ENCODE measurements at places on chromosomes 12 and 14.

- no peak for DNase-seq
These were observed 157.2 kb downstream of the PAX9 start for GRCh38 chr14:36818794-36819384.

DNA sequence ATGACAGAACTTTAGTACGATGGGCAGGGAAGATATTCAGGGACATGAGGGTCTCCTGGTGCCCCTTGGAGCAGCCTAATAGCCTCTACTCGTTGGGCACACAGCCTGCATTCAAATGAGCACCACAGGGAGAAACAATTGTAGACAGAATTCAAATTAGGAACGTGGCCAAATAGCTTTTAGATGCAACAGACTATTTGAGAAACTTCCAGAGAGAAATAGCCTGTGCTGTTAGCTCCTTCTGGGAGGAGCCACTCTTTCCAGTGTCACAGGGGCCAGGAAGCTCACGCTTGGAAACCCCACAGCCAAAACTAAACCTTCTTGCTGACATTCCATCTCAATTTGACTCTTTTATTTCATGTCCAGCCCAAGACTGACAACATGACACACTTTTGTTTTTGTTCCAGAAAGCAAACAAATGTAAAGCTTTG lies 114.5 kb downstream of the RPAP3 start:
- DNase-seq = no peak

DNA sequence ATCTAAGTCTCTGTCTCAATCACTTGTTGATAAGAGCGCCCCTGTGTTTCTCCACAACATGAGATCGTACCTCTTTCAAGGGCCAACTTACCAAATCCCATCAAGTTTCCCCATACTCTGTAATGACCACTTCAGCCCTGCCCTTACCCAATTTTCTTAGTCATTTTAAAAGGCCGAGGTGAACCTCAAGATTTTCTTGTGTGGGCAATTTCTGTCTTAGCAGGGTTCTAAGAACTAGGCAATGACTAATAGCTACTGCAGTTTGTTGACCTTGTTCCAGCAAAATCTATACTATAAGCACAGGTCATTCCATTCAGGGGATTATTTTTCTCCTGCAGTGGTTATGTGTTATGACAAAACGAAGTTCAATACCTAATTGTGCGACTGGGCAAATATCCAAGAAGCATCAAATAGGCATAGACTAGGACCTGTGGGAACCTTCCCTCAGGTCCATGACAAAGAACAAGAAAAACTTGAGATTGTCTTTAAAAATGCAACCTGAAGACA lies 359.8 kb downstream of the PCNX1 start:
- peak; percentile 59 for DNase-seq

DNA sequence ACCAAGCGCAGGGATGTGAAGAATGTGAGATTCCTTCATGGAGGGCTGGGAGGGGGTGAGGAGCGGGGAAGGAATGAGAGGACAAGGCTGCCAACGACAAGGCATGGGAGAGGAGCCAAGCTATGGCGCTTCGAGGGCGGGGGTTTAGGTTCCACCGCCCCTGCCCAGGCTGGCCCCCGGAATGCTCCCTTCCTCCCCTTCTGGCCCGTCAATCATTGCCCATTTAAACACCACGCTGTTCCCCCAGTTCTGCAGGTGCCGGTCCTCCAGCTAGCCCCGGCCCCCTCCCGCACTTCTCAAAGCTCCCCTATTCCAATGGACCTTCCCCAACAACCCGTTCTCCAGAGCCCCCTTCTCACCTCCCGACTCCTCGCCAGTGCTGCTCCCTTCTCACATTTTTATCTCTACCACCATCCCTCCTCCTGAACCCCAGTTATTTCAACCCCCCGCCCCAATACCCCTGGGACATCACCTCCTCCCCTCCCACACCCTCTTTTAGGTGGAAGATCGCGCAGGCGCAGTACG lies 428 bp downstream of the RNF41 start:
- DNase-seq = no peak

DNA sequence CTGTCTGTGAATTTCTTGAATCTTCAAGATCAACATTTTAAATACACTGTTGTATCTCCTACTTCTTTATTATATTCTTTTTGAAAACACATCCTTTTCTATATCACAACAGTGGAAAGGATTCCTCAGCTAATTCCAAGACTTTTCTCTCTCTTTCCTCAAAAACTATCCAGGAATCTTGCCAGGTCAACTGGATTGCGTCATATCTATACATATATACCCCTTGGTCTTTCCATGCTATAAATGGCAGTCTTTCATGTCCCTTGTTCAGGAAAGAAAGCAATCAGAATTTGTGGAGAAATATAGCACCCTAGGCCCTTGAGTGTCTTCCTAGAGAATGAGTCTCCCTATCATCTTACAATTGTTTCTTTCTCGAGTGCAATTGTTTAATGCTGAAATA lies 149.0 kb downstream of the KCNA5 start:
- no peak for DNase-seq

GRCh38 chr14:92546347-92547053 lies 32.9 kb downstream of the RIN3 start:
- no peak for DNase-seq

DNA sequence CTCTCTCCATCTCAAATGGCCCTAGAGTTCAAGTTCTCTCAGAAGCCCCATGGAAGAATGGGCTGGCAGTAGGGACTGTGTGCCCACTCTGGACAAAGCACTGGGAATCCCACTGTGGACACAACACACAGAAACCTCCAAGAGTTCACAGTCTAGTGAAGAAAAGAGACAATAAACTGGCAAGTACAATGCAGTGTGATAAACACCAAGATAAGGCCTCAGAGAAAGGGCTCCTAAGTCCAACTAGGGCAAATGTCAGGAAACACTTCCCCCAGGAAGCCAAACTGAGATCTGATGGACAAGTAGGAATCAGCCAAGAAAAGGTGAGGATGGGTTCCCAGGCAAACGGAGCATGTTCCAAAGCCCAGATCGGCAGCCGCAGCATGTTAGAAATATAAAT lies 5.4 kb downstream of the VSIG10 start:
- DNase-seq = no peak

DNA sequence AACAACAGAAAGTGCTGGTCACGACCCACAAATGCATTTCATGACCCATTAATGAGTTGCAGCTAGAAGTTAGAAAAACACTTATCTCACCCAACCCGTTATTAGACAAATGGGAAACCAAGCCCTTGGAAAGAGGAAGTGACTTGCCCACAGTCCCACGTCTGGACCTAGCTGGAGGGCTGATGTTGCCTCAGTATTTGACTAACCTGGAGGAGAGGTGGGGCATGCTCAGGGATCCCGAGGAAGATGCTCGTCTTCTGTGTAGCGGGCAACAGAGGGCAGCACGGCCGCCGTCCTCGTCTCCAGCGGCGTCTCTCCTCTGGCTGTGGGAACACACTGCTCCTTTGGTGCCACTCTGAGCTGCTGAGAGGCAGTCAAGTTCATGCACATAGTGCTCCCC lies 12.7 kb downstream of the CCND2 start:
- DNase-seq = peak; percentile 68

DNA sequence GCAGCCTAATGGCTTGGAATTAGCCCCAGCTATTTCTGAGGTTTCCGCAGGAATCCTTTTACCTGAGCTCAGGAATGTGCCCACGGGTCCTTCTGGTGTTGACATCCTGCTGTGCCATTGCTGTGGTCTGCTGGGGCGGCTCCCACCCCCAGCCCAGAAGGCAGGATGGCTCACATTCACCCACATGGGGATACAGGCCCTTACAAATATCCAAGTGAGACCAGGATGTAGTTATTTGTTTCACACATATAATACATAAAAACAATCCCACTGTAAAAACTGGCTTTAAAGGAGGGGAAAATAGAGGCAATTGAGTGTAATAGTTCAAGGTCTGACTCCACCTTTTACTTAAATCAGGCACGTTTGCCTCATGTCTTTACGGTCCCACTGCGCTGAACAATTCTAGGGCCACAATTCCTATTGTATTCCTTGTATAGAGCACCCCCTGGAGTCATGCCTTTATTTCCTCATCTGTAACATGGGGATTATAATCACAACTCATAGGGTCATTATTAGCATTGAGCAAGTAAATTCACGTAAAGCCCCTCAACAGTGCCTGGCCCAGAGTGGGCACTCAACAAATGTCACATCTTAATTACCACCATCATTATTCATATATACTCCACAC lies 57.2 kb upstream of the FICD start:
- no peak for DNase-seq

- DNase-seq = no peak
These were observed 60.6 kb upstream of the DDHD1 start for GRCh38 chr14:53213761-53214160.

DNA sequence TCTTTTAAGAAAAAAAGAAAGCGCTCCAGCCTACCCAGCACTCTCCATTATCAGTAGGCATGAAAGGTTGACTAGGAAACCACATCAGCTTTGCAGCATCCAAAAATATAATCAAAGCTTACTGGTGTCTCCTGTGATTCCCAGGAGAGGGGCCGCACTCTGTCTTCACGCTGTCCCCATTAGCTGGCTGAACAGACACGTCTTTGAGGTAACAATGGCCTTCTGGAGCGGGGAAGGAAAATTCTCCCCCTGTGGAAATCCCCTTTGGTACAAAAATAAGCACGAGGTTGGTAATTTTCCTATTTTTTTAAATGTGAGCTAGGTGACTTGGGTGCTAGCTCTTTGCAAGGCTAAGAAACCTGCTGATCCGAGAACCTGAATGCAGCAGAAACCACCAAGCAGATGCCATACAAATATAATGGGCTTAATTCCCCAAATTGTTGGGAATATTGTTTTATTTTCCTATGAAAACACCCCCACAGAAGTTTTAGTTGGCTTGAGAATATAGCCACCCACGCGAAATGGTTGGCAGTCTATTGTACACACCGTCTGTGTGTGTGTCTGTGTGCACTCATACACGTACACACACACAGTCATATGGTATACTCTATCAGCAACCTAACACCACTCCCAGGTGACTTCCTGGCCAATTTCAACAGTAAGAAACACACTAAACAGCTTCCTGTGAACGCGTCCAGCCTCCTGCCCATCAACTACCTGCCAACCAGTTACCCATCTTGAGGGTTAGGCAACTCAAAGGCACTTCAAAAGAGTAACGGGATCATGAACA lies 71.2 kb downstream of the KSR2 start:
- no peak for DNase-seq

- no peak for DNase-seq
These were observed 40.5 kb upstream of the USP44 start for GRCh38 chr12:95591731-95592130.

- DNase-seq = peak; percentile 38
These were observed 2.8 kb downstream of the PIANP start for GRCh38 chr12:6697584-6698351.

DNA sequence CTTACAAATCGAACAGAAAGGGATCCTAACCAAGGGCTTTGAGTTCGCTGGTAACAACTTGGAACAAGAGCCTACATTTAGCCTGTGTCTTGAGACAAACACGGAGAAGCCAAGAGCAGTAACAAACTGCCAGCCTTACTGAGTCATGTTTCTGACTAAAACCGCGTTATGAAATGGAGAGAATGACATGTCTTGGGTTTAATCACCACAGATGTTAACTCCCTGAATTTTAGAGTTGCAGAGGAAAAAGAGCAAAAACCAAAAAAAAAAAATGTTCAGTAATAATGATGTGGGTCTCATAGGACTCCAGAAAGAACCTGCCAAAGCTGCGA lies 1.0 kb downstream of the BLTP3B start:
- DNase-seq = peak; percentile 84

DNA sequence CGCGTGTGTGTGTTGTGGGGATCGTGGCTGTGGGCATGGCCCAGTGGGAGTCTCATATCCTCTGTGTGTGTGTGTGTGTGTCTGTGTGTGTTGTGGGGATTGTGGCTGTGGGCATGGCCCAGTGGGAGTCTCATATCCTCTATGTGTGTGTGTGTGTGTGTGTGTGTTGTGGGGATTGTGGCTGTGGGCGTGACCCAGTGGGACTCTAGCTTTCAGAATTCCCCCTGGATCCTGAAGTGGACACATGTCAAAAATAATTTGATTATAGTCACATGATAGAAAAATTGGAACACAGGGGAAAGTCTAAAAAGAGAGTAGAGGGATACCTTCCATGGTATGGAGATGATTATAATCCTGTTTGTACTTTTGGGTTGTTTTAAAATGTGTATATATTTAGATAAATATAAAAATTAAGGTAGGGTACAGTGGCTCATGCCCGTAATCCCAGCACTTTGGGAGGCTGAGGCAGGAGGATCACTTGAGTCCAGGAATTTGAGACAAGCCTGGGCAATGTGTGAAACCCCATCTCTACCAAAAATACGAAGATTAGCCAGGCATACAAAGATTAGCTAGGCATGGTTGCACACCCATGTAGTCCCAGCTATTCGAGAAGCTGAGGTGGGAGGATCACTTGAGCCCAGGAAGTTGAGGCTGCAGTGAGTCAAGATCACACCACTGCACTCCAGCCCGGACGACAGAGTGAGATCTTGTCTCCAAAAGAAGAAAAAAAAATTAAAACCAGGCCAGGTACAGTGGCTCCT lies 11.0 kb downstream of the PAPLN start:
- no peak for DNase-seq

DNA sequence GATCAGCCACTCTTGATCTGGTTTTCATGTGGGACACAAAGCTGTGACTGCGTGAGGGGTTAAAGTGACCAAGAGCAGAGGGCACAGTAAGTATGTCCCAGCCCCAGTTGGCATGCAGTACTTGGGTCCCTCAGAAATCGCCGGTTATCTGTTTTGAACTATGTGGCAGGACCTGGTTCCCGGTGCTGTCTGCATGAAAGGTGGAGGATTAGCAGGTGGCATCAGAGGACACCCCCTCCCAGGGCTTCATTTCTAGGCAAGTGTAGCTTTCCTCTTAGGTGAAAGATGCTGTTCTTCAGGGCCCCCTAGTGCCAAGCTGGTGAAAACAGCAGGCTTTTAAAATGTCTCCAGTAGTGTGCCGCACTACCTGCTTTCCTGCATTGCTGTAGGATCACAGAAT lies 57.1 kb downstream of the ATG14 start:
- DNase-seq = peak; percentile 25

- DNase-seq = peak; percentile 88
These were observed 5.6 kb upstream of the ST8SIA1 start for GRCh38 chr12:22340143-22340542.

- no peak for DNase-seq
These were observed 196.6 kb downstream of the CALM1 start for GRCh38 chr14:90593254-90594040.

DNA sequence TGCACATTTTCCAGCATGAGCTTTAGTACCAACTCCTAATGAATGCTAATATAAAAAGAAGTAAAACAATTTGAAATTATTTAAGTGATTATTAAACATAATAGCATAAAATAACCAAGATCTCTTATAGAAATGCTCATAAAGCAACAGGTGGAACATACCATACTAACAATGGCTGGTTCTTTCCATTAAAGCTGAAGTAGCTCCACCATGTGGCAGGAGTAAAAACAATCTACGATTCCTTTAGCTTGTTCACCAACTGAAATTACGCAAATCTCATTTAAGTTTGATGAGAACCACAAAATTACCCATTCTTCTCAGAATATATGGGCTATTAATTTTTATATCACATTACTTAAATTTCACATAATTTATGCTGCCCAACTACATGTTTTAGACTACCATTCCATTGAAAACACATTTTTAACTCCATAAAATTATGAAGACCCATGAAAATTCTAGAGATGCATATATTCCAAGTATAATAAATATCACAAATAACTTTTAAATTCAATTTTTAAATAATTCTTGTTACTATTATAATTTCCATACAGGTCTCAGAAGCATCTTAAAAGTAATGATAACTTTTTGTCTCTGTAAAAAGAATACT lies 213.6 kb downstream of the DAD1 start:
- DNase-seq = peak; percentile 12

Data from CD14-positive monocyte (primary cell).